Stimulated activated CD4-positive, alpha-beta T cell treated with anti-CD3 and anti-CD28 coated beads, Interleukin-1b, Interleukin-23, amount 100 ng/mL, for 24 hours (primary cell): ENCODE measurements at places on chromosomes 4 and X.

DNA sequence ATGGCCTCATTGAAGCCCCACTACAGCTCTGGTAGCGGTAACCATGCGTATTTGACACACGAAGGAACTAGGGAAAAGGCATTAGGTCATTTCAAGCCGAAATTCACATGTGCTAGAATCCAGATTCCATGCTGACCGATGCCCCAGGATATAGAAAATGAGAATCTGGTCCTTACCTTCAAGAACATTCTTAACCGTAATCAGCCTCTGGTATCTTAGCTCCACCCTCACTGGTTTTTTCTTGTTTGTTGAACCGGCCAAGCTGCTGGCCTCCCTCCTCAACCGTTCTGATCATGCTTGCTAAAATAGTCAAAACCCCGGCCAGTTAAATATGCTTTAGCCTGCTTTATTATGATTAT, 876 bp downstream of the HPRT1 start:
- no peak for DNase-seq

DNA sequence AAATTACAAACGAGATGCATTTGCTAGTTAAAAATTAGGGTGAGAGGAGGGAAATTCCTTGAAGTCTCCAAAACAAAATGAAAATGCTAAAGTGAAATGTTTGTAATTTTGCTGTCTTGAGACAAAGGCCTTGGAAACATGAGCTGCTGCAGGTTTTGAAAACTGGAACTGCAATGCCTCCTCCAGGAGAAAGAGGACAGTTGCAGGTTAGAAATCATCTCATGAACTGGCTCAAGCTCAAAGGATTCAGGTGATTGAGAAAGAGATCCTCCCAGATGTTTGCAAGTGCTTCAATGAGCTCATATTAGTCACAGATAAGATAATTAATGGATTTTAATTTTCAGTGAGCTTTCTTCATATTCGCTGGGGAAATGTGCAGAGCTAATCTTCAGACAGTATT, 32.4 kb downstream of the SMPX start:
- no peak for DNase-seq

- DNase-seq: no peak
These were observed 46.5 kb downstream of the RFC1 start for GRCh38 chr4:39319676-39320075.

GRCh38 chr4:155639704-155640523, 26.7 kb upstream of the GUCY1A1 start:
- no peak for DNase-seq

DNA sequence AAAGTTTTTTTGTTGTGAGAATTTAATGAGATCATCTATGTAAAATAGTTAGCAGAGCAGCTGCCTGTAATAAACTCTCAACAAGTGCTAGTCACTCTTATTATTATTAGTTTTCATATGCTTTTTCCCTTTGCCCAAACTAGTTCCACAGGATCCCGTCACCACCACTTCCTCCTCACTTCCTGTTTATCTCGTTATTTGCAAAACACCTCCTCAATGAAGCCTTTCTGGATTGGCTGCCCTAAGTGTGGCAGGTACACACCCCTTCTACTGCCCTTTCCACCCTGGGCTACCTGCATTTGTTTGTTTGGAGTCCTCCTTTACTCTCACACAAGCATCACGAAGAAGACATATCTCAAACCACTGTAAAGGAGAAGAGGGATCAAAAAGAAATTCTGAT, 54.4 kb upstream of the KLF3 start:
- no peak for DNase-seq

DNA sequence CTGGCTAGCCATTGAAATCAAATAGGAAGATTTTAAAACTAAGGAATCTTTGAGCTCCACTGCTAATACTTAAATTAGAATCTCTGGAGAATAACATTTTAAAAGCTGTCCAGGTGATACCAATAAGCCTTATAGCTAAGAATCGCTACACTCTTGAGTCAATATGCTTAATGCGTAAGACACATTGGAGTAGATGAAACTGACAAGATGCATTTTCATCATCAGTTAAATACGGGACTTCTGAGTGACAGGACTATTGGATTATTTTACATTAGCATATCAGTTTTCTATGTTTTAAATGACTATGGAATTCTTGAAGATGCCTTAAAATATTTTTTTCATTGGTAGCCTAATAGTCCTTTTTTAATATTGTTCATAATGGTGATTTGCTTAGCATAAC, 80.2 kb downstream of the ATOH1 start:
- DNase-seq: no peak

DNA sequence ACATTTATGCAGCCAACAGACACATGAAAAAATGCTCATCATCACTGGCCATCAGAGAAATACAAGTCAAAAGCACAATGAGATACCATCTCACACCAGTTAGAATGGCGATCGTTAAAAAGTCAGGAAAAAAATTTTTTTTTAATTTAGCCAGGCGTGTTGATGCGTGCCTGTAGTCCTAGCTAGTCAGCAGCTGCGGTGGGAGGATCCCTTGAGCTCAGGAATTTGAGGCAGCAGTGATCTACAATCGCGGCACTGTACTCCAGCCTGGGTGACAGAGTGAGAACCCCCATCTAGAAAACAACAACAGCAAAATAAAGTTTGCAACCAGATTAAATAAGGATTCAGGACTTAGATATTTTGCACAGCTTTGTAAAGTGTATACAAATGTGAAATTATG, 65.7 kb upstream of the ALG13 start:
- no peak for DNase-seq

GRCh38 chrX:107542500-107542899, 85.8 kb upstream of the PRPS1 start:
- DNase-seq: no peak

GRCh38 chr4:133996431-133997121, 205.0 kb downstream of the PABPC4L start:
- no peak for DNase-seq

DNA sequence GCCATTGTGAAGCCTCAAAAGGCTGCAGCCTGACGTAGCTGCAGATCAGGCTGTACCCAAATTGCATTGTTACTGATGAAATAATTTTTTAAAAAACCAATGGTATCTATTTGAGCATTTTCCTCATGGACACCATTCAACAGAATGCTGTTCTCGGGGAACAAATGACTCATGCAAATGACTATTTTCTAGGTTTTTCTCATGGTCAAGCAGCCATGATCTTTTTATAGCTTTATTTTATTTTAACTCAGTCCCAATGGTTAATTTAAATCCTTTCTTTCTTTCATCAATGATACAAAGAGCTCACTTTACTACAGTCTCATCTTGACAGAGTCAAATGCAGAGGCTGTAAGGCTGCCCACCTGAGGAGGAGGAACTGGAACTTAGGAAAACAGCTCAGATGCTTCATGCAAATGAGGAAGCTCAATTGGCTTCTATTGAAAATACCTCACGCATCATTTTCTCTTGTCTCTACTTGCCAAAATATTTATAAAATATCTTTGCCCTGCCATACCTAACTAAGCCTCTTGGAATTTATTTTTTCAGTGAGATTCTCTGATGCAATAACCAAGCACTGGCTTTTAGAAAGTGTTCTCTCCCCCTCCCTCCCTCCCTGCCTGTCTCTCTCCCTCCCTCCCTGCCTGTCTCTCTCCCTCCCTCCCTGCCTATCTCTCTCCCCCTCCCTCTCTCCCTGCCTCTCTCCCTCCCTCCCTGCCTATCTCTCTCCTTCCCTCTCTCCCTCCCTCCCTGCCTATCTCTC, 81.0 kb downstream of the SORBS2 start:
- no peak for DNase-seq
